ENCODE measurements at places on chromosomes 1 and 21.

DNA sequence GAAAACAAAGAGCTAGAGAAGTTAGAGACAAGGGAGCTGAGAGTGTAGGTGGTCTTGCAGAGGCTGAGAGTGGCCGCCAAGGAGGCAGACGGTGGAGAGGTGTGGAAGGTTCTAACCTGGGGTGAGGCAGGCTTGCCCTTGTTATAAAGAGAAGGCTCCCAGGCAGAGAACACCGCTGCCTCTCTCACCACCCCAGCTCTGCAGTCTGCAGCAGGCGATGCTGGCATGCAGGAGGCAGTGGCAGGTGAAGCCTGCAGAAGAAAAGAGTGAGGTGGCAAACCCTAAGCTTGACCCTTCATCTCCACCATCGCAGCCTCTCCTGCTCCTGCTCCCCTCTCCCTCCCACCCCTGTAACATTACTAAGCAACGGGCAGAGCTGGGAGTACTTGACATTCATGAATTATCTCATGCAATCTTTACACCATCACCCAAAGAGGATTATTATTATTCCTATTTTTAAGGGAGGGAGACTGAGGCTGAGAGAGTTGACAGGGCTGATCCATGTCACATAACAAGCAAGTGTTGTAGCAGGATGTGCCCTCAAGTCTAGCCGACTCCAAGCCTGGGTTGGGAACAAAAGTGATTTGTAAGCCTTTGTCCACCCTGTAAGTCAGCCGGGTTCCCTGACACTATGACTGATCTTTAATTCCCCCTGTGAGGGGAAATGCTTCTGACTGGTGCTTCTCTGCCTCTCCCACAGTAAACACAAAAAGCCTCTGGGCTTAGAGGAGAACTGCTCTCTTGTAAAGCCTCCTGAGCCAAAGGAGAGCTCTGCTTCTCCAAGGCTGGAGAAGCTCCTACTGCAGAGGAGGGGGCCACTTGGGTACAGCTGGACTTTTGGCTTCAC lies 36.1 kb downstream of the KANK4 start:
- DNase-seq = no peak

- DNase-seq = no peak
These were observed 12.4 kb downstream of the MX2 start for GRCh38 chr21:41374177-41374712.

- DNase-seq = no peak
These were observed 785.1 kb downstream of the LTN1 start for GRCh38 chr21:28207436-28208173.

DNA sequence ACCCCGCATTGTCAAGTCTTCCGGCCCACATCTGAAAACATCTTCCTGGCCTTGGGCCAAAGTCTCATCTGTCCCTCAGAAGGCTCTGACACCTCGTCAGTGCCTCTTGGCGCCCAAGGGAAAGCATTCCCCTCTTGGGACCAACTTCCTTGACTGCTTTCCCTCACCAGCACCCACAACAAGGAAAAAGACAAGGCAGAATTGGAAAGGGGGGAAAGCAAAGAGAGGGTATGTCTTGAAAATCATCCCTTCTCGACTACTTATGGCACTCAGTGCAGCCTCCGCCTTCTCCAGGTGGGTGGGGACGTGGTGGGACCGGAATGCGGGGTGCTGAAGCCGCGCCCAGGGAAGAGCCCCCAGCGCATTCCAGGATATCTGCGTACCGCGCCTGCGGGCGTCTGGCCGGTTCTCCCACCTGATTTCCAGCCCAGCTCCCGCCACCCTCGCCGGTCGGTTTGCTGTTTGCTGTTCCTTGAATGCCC lies 554 bp upstream of the SLC39A1 start:
- DNase-seq = no peak

GRCh38 chr1:226809785-226810571 lies 60.4 kb upstream of the PSEN2 start:
- DNase-seq = no peak

GRCh38 chr1:211902624-211903291 lies 72.2 kb upstream of the LPGAT1 start:
- no peak for DNase-seq

DNA sequence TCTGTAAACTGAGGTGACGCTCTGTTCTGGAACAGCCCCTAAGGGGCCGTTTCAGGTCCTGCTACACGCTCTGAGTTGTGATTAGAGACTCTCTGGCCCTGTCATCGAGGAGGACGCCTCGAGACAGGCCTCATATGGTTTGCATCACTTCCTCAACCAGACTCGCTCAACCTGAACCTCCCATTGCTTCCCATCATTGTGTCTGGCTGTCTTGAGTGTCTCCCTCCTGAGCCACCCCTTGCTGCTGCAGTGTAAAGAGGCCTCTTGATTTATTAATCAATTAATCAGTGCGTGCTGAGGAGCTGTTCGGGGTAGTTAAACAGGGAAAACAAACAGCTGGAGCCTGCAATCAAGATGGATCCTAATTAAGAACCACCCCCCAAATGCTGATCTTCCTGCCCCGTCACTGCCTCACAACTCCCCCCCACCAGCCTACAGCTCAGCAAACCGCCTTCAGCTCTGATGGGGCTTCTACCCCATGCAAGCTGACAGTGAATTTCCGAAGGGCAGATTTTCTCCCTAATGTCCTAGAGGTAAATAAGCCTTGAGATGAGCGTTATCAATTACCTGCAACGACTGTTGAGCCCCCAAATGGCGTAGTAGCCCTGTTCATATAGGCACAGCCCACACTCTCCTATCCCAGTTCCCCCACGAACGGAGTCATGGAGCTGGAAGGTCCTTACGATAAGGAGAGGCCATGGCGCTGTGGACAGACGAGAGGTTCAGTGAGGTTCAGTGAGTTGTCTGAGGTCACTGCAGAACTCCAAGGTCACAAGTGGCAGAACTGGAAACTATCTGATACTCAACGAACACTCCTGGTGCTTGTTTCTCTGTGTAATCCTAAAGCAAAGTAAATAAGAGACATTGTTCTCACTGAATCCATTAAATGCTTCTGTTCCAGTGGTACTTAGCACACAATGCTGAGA lies 210.6 kb downstream of the KIF26B start:
- DNase-seq = no peak

DNA sequence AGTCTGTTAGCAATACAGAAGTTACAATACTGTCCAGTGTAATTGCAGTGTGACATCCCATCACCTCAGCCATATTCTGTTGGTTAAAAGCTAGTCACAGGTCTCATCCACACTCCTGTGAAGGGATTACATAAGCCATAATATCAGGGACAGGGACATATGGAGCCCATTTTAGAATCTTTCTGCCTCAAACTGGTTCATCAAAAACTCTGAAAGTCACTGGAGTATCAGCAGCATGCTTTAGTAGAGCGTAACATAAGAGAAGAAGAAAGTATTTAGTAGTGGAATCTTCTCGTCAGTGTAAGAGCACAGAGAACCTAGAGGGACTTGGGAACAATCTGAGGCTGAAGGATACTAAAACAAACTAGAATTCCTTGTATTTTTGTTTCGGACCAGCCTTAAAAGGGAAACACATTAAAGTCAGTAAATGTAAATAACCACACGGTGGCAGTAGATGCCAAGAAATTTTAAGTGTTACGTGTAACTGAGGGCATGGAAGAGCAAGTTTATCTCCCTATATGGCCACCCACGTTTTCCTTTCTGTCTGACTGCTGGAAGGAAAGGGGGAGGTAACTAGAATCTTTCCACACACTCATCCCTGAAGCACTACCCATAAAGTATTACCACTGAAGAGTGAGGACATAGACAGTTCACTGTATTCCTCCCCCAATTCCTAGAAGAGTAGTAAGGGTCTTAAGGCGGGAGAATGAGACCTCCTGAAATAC lies 41.6 kb upstream of the AGL start:
- DNase-seq = peak; percentile 13

DNA sequence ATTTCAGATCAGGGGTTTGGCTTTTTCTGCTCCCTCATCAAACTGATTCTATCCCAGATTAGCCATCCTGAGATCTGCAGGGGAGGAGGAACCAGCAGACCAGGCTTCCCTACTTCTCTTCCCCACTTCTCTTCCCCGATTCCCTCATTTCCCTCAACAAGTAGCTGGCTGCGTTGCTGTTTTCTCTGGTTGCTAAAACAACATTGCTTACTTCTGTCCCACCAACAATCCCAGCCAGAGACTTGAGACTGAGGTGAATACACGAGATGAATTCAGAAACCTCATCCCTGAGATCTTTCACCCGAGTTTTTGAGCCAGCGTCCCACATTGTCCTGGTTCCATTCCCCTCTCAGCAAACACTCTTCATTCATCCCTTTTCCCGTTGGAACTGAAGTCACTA lies 22.4 kb downstream of the DYRK3 start:
- no peak for DNase-seq

DNA sequence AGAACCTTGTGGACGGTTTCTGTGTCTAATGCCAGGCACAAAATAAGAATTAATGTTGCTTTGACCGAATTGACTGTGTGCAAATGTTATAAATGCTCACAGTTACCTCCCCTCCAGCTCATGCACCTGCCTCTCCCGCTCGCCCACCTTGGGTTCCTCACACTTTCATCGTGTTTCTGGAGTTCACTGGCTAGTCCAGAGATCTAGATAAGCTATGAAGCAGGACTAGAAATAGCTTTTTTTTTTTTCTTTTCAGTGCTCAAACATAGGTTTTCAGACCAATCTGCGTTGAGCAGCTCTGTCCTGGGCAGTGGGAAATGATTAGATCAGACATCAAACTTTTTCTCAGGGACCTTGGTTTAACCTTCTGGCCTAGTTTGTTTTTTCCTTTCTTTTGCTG lies 11.1 kb downstream of the TENT5C start:
- no peak for DNase-seq

DNA sequence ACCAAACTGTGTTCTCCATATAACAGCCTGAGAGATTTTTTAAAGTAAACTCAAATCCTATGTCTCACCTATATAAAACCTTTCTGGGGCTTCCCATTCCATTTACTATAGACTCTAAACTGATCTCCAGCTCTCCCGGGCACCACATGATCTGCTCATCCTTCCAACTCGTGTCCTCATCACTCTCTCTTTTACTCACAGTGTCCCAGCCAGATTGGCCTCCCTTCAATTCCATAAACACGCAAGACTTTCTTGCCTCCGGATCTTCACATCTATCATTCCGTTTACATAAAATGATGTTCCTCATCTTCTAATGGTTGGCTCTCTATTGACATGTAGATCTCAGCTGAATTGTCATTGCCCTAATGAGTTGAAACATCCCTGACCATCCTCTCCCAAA lies 59.4 kb downstream of the ZNF697 start:
- no peak for DNase-seq

- DNase-seq = no peak
These were observed 34.8 kb downstream of the ZBTB18 start for GRCh38 chr1:244085891-244086290.

- no peak for DNase-seq
These were observed 43.4 kb downstream of the ZZZ3 start for GRCh38 chr1:77639056-77639455.

- peak; percentile 52 for DNase-seq
These were observed 162.3 kb downstream of the PSMG1 start for GRCh38 chr21:39020751-39021477.

DNA sequence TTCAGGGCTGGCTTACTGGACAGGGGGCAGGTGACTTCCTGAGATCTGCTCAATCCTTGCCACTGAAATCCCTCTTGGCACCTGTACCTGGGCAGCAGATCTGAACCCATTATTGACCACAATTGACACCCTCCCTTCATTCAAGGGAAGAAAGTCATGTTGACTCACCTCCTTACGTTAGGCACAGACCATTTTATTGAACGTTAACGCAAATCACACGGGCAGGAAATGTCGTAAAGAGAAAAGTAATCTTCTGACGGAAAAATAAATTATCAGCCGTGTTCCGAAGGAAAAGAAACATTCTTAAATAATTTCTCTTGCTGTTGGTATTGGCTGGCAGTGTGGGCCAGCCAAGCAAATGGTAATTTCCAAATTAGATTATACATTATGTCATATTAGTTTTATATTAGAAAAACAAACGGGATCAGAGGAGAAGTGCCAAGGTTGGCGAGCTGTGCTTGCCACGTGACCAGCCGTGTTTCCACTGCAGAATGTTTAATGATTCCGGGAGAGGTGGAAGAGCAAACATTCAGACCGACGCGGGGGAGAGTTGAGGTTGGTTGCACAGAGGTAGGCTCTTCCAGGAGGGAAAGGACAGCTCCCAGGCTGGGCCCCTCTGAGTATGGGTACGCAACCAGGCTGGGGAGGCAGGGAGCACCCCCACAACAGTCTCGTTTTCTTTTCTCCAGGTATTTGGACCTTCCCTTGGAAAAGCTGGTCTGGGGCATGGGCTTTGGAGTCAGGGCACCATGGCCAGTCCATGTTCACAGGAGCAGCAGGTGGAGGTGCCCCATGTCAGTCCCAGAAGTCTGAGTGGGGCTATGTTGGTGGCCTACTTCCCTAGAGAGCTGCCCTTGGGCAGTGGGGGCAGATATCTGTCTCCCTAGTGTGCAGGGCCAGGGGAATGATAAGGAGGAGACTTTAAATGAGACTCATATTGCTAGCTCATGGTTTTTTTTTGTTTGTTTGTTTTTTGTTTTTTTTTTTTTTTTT lies 121.1 kb downstream of the FOXD2 start:
- DNase-seq = no peak

DNA sequence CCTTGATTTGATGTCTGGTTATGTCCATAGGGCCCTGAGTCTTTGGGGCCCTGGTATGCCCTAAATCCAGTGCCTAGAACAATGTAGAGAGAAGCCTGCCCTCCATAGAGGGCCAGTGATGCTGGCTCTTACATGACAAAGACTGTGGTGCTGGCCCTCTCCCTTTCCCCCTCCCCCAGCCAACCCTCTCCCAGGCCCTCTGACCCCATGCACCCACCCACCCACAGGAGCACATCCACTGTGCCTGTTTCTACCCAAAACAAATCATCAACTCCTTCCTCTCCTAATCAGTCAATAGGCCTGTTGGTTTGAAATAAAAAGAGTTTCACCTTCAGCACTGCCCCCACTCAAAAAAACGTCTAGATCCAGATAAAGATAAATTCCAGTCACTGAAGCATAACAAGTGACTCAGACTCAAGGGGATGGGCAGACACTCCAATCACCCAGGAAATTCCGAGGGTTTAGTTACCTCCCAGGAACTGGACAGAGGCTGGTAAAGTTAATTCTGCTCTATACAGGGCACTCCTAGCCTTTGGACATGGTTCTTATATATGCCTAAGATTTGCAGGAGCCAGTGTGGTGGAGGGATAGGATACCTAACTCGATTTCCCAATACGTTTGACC lies 144.8 kb upstream of the VANGL1 start:
- no peak for DNase-seq

DNA sequence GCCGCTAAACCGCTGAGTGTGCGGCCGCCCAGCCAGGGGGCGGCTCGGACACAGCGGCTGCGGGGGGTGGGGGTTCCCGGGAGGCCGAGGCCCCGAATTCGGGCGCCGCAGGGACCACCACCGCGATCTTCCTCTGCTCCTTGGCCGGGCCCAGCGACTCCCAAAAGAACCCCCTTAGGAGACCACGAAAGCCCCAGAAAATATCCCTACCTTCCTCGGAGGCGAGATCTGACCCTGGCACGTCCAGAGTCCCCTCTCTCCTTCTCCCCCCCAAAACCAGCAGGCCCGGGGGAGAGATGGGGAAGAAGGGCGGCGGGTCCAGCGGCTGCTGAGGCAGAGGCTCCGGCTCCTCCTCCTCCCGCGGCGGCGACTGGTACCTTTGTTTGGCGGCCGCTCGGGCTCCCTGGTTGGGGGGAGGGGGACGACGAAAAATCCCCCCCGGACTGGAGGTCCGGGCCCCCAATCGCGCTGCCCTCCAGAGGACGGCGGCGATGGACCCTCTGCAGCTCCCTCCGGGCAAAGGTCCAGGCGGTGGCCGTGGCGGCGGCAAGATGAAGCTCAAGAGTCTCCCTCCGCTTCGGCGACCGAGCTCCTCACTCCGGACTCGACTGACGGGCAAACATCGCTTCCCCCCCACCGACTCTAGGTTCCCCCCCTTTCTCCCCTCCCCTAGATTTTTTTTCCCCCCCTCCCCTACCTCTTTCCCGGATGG lies at the start of gene ARID4B:
Gene ARID4B (minus strand): TSS at position 621 of the 712 bp plus-strand sequence. CDS start 1,260 bp downstream, outside the sequence.
- DNase-seq = peak; percentile 80
